Epithelial cell of prostate (primary cell): ENCODE measurements at places on chromosomes 2 and 18.

DNA sequence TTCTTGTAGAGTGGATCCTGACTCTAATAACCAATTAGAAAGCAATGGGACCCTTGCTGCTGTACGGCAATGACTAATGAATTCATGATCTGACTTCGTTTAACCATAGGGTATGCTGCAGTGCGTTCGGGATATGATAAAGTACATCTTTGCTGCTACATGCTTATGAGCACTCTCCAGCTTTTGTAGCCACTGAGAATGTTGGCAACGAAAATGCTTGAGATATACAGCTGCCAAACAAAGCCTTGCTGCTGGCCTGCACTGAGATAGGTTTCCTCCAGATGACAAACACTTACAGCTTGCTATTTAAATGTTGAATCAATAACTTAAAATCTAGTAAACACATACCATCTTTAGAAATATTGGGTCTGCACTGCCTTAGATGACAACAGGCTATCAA is 372.4 kb upstream of the SLC8A1 start:
- no peak for DNase-seq

- DNase-seq = peak; percentile 98
These were observed 119.3 kb downstream of the SPTBN1 start for GRCh38 chr2:54575379-54575888.

- no peak for DNase-seq
These were observed 943.5 kb downstream of the TRIB2 start for GRCh38 chr2:13660231-13660630.

GRCh38 chr2:136582628-136583205 is 182.6 kb upstream of the THSD7B start:
- no peak for DNase-seq

GRCh38 chr2:233690444-233690843 is 2.2 kb upstream of the UGT1A6 start:
- peak; percentile 81 for DNase-seq

- no peak for DNase-seq
These were observed 4.1 kb upstream of the ZNF397 start for GRCh38 chr18:35236571-35237363.

DNA sequence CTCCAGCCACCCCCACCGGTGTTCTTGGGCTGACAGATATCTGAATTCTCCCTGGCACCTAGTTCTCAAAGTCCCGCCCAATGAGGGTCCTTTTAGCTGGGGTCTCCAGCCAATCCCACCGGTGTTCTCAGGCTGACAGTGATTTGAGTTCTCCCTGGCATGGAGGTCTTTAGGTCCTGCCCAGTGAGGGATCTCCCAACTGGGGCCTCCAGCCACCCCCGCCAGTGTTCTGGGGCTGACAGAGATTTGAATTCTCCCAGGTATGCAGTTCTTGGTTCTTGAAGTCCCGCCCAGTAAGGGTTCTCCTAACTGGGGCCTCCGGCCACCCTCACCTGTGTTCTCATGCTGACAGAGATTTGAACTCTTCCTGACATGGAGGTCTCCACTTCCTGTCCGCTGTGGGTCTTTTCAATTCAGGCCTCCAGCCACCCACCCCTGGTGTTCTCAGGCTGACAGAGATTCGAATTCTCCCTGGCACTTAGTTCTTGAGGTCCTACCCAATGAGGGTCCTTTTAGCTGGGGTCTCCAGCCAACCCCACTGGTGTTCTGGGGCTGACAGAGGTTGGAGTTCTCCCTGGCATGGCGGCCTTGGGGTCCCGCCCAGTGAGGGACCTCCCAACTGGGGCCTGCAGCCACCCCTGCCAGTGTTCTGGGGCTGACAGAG is 154.6 kb downstream of the ANKRD36 start:
- no peak for DNase-seq
